ENCODE measurements at places on chromosomes 3 and 15. TPM values are rescaled to one million over a fixed set of nuclear protein-coding genes. Genes with fewer than 3 reads are reported as not detected.

GRCh38 chr15:82789491-82789890 lies 16.4 kb downstream of the FSD2 start:
- no peak overlapping the region for H3K27ac ChIP-seq
- H3K4me3 ChIP-seq, result no peak overlapping the region
- H3K4me1 ChIP-seq, result no peaks in the 10 kb centered on the region
- H3K27me3 ChIP-seq, result no peaks in the 10 kb centered on the region
- no peak for DNase-seq
- no peaks in the 10 kb centered on the region for H3K36me3 ChIP-seq

- no peaks in the 10 kb centered on the region for H3K27me3 ChIP-seq
- H3K4me1 ChIP-seq, result no peaks in the 10 kb centered on the region
- no peak overlapping the region for H3K27ac ChIP-seq
- DNase-seq, result no peak
- H3K4me3 ChIP-seq, result no peak overlapping the region
These were observed 35.9 kb upstream of the KPNA4 start for GRCh38 chr3:160601288-160601687.

- H3K36me3 ChIP-seq, result no peaks in the 10 kb centered on the region
- H3K27me3 ChIP-seq, result no peaks in the 10 kb centered on the region
- H3K27ac ChIP-seq, result no peak overlapping the region
- no peak overlapping the region for H3K4me3 ChIP-seq
These were observed 153.9 kb downstream of the P3H2 start for GRCh38 chr3:189966843-189967242.

GRCh38 chr3:148999806-149000205 lies 8.5 kb downstream of the GYG1 start:
- H3K27ac ChIP-seq, result no peak overlapping the region
- H3K27me3 ChIP-seq, result no peaks in the 10 kb centered on the region
- DNase-seq, result peak; percentile 33
- no peaks in the 10 kb centered on the region for H3K36me3 ChIP-seq

GRCh38 chr15:58650102-58650501 lies 99.4 kb downstream of the ADAM10 start:
- H3K36me3 ChIP-seq, result no peaks in the 10 kb centered on the region
- H3K4me1 ChIP-seq, result no peaks in the 10 kb centered on the region
- no peak overlapping the region for H3K27ac ChIP-seq
- no peak overlapping the region for H3K4me3 ChIP-seq

- H3K27me3 ChIP-seq, result no peaks in the 10 kb centered on the region
- no peak for DNase-seq
- no peaks in the 10 kb centered on the region for H3K4me1 ChIP-seq
- no peak overlapping the region for H3K4me3 ChIP-seq
These were observed 52.2 kb downstream of the KCNAB1 start for GRCh38 chr3:156172536-156172935.

DNA sequence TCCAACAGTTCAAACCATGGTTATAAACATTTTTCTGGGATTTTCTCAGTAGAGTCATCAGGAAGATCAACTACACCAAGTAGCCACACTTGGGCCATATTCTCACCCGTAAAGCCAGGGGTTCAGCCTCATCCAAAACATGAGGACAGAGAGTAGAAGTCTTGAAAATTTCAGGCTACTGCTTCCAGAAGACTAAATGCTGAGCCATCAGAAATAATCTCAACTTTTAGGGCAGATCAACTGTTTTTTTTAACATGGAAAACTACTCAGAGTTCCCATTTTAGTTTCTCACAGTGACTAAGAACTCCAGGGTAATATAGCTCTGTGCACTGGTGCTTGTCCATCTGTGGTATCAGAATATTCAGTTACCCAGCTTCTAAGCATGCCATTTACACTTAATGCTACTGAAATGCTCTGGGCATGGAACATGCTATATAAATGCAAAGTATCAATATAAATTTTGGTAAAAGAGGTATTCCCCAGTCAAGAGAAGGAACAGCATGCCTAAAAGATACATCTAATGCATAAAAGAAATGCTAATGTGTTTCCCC lies 300.1 kb upstream of the LRRN1 start:
- no peak for DNase-seq
- no peaks in the 10 kb centered on the region for H3K27me3 ChIP-seq
- H3K4me1 ChIP-seq, result no peaks in the 10 kb centered on the region
- no peak overlapping the region for H3K4me3 ChIP-seq
- no peak overlapping the region for H3K27ac ChIP-seq
- no peaks in the 10 kb centered on the region for H3K36me3 ChIP-seq

- no peak overlapping the region for H3K4me3 ChIP-seq
- peaks cover 42% of the 10 kb centered on the region for H3K4me1 ChIP-seq
- H3K27me3 ChIP-seq, result peaks cover 48% of the 10 kb centered on the region
- DNase-seq, result no peak
- H3K27ac ChIP-seq, result no peak overlapping the region
These were observed 3.3 kb upstream of the ADAMTS9 start for GRCh38 chr3:64691051-64691450.

GRCh38 chr15:69972436-69972835 lies 125.3 kb downstream of the TLE3 start:
- H3K4me1 ChIP-seq, result no peaks in the 10 kb centered on the region
- no peak overlapping the region for H3K27ac ChIP-seq
- no peak overlapping the region for H3K4me3 ChIP-seq
- H3K27me3 ChIP-seq, result no peaks in the 10 kb centered on the region
- DNase-seq, result no peak

Gene EIF4E3
- total RNA-seq, result 9.7 TPM

Gene RTP4
- not detected for total RNA-seq

Gene SPATA12
- total RNA-seq, result 0.10 TPM

Gene ALDH1A2
- total RNA-seq, result not detected

Gene THAP10
- 5.5 TPM for total RNA-seq

Measured in GM23338 (cell line).